Cardiac atrium fibroblast (primary cell): ENCODE measurements at places on chromosomes 4 and X. TPM values are rescaled to one million over a fixed set of nuclear protein-coding genes. Genes with fewer than 3 reads are reported as not detected.

The LNX1 gene
- 2.9 and 7.6 TPM in 2 replicates for total RNA-seq

The SLC25A6 gene
- total RNA-seq: 276 and 313 TPM in 2 replicates

The ESX1 gene
- not detected in 2 replicates for total RNA-seq

The NALF2 gene
- total RNA-seq: 0.16 TPM in 1 of 2 replicates, not detected in the other

The COL25A1 gene
- not detected in 2 replicates for total RNA-seq

The KLB gene
- total RNA-seq: not detected in 2 replicates

The PAGE4 gene
- total RNA-seq: not detected in 2 replicates

The PPM1K gene
- 8.3 and 23.0 TPM in 2 replicates for total RNA-seq

The COX7B2 gene
- not detected in 2 replicates for total RNA-seq

The H2BW1 gene
- total RNA-seq: not detected in 2 replicates

The GPC3 gene
- total RNA-seq: 1.8 and 2.7 TPM in 2 replicates

The PAK3 gene
- total RNA-seq: 0.32 TPM in 1 of 2 replicates, not detected in the other

The GPR119 gene
- not detected in 2 replicates for total RNA-seq

The SSX3 gene
- total RNA-seq: not detected in 2 replicates

The ETDA gene
- total RNA-seq: not detected in 2 replicates

The SSX4 gene
- total RNA-seq: not detected in 2 replicates

The FHDC1 gene
- under 0.01 and 0.18 TPM in 2 replicates for total RNA-seq

The LINC00632 gene
- total RNA-seq: 44.0 and 50.2 TPM in 2 replicates

The SCLT1 gene
- total RNA-seq: 6.0 and 6.3 TPM in 2 replicates

The DDIT4L gene
- total RNA-seq: 0.18 and 1.6 TPM in 2 replicates

The CNGA1 gene
- not detected in 2 replicates for total RNA-seq
